ENCODE measurements at places on chromosomes 13 and 19. TPM values are rescaled to one million over a fixed set of nuclear protein-coding genes. Genes with fewer than 3 reads are reported as not detected.
A peak's percentile ranks its signal among the peaks of the same experiment; 100 is the strongest.

Gene WDR87
- not detected for total RNA-seq

Gene MIR17HG
- 9.7 TPM for total RNA-seq

Gene CPB2
- total RNA-seq: not detected

Gene CALR3
- total RNA-seq: not detected

Gene BRME1
- 0.28 TPM for total RNA-seq

- H3K27ac ChIP-seq: no peak overlapping the region
- H3K27me3 ChIP-seq: no peaks in the 10 kb centered on the region
- no peaks in the 10 kb centered on the region for H3K36me3 ChIP-seq
- H3K4me1 ChIP-seq: no peaks in the 10 kb centered on the region
Measured at GRCh38 chr13:103430368-103430767, 364.2 kb upstream of the SLC10A2 start.

- peaks cover 66% of the 10 kb centered on the region for H3K27me3 ChIP-seq
- no peak overlapping the region for H3K27ac ChIP-seq
- H3K4me1 ChIP-seq: no peaks in the 10 kb centered on the region
- no peaks in the 10 kb centered on the region for H3K36me3 ChIP-seq
Measured at GRCh38 chr13:112968380-112968909, 569 bp upstream of the MCF2L start.

DNA sequence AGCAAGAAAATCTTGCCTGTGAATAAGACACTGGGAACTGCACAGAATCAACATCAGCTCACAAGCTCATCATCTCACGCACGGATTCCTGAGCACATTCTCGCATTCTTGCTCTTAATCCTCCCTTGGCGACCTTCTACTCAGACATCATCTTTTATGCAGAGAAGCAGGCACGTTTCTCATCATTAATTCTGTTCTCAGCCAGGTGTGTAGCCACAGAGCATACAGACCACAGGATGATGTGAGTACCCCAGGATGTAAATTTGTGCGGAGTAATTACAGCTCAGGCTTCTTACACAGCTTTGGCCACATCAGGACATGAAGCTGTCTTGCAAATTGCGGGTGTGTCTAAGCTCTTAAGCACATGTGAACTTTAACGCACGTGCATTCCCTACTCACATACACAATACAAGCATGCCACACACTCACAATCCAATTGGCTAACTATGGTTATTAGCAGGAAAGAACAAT, 36.5 kb upstream of the SACS start:
- peak overlapping the region; percentile 24 for H3K27ac ChIP-seq
- H3K27me3 ChIP-seq: no peaks in the 10 kb centered on the region
- no peak overlapping the region for H3K4me3 ChIP-seq
- peak; percentile 83 for DNase-seq

- no peak overlapping the region for H3K4me3 ChIP-seq
- peaks cover 1% of the 10 kb centered on the region for H3K36me3 ChIP-seq
- no peaks in the 10 kb centered on the region for H3K27me3 ChIP-seq
- H3K4me1 ChIP-seq: peaks cover 58% of the 10 kb centered on the region
- peak; percentile 83 for DNase-seq
Measured at GRCh38 chr19:15297416-15298224, 34.7 kb downstream of the BRD4 start.

DNA sequence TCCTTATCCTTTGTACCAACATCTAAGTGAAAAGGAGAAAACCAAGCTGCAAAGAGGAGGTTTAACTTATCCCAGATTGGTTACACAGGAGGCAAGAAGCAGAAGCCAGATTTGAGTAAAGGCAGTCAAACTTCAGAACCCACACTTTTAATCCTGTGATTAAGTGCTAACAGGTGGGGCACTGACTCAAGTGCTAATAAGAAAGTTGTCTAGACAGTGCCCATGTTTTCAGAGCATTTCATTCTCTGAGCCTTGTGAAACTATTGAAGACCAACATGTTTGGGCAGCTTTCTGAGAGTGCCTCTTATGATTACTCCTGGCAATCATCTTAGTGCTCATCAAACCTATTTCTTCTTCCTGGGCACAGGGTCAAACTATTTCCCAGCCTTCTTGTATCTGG, 380.8 kb downstream of the KCNRG start:
- H3K4me3 ChIP-seq: no peak overlapping the region
- peaks cover 10% of the 10 kb centered on the region for H3K4me1 ChIP-seq
- no peak for DNase-seq
- no peak overlapping the region for H3K27ac ChIP-seq
- H3K27me3 ChIP-seq: no peaks in the 10 kb centered on the region
- H3K36me3 ChIP-seq: no peaks in the 10 kb centered on the region

GRCh38 chr13:24670174-24670573, 10.0 kb upstream of the ATP12A start:
- H3K4me3 ChIP-seq: no peak overlapping the region
- H3K36me3 ChIP-seq: no peaks in the 10 kb centered on the region
- H3K4me1 ChIP-seq: no peaks in the 10 kb centered on the region
- H3K27ac ChIP-seq: no peak overlapping the region

- no peak for DNase-seq
- no peaks in the 10 kb centered on the region for H3K36me3 ChIP-seq
- H3K27ac ChIP-seq: no peak overlapping the region
- H3K4me3 ChIP-seq: no peak overlapping the region
- no peaks in the 10 kb centered on the region for H3K27me3 ChIP-seq
Measured at GRCh38 chr13:75869981-75870380, 233.9 kb downstream of the LMO7 start.

GRCh38 chr19:10780368-10780767, 55.6 kb downstream of the TMED1 start:
- peaks cover 65% of the 10 kb centered on the region for H3K36me3 ChIP-seq
- no peaks in the 10 kb centered on the region for H3K4me1 ChIP-seq
- no peak overlapping the region for H3K27ac ChIP-seq
- no peaks in the 10 kb centered on the region for H3K27me3 ChIP-seq

DNA sequence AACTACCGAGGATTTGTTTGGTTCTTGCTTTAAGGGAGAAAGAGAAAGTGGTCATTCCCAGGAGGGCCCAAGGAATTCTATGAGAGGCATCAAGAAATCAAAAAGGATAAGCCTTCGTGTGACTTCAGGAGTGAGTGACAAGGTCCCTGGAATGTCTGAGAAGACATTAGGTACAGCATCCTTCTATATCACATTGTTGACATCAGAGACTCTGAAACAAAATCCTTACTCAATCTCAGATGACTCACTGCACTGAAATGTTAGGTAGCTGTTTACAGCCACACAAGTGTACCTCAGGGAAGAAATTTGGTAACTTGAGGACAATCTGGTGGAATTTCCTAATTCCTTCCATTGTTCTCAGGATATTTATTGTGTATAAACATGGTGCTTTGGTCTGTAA, 7.9 kb upstream of the LGALS14 start:
- no peak for DNase-seq
- H3K27ac ChIP-seq: no peak overlapping the region
- H3K4me1 ChIP-seq: no peaks in the 10 kb centered on the region
- no peaks in the 10 kb centered on the region for H3K27me3 ChIP-seq
- H3K36me3 ChIP-seq: no peaks in the 10 kb centered on the region
- no peak overlapping the region for H3K4me3 ChIP-seq

DNA sequence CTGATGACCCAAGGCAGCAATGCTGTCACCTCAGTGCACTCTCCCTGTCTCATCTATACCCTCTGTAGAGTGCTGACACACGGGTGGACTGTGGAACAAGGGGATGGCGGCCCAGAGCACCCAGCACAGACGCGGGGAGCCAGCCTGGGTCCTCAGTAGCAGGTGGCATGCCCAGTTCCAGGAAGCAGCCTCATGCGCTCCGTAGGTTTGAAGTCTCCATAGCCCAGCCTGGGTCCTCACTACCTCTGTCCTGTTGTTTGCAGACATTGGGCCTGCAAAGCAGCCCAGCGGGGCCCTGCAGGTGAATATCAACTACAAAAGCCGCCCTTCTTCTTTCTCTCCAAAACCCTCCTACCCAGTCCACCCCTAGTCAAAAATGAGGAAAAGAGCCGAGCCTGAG, 5.0 kb upstream of the SLC7A9 start:
- H3K27me3 ChIP-seq: no peaks in the 10 kb centered on the region
- no peaks in the 10 kb centered on the region for H3K4me1 ChIP-seq
- no peak overlapping the region for H3K4me3 ChIP-seq
- DNase-seq: no peak
- H3K36me3 ChIP-seq: no peaks in the 10 kb centered on the region

GRCh38 chr19:53132141-53132991, at the start of gene ZNF415:
TSS of gene ZNF415 (minus strand) at chr19:53132910. CDS start at chr19:53122676, 10,234 bp downstream.
- peak within 1 kb of the TSS; percentile 48 for H3K27ac ChIP-seq
- H3K4me1 ChIP-seq: peaks cover 3% of the 10 kb centered on the region
- H3K27me3 ChIP-seq: no peaks in the 10 kb centered on the region
- H3K4me3 ChIP-seq: peak within 1 kb of the TSS; percentile 57
- no peaks in the 10 kb centered on the region for H3K36me3 ChIP-seq

- H3K27ac ChIP-seq: peak overlapping the region; percentile 26
- peaks cover 11% of the 10 kb centered on the region for H3K4me1 ChIP-seq
- DNase-seq: peak; percentile 65
- H3K36me3 ChIP-seq: peaks cover 12% of the 10 kb centered on the region
- no peaks in the 10 kb centered on the region for H3K27me3 ChIP-seq
- H3K4me3 ChIP-seq: peak overlapping the region; percentile 68
Measured at GRCh38 chr13:33284031-33284430, 1.5 kb downstream of the STARD13 start.

GRCh38 chr19:4149518-4150288, 3.7 kb upstream of the CREB3L3 start:
- peaks cover 7% of the 10 kb centered on the region for H3K4me1 ChIP-seq
- H3K4me3 ChIP-seq: no peak overlapping the region
- H3K27me3 ChIP-seq: peaks cover 18% of the 10 kb centered on the region
- no peak for DNase-seq

- DNase-seq: no peak
- no peaks in the 10 kb centered on the region for H3K4me1 ChIP-seq
- no peak overlapping the region for H3K4me3 ChIP-seq
- H3K27me3 ChIP-seq: no peaks in the 10 kb centered on the region
- no peaks in the 10 kb centered on the region for H3K36me3 ChIP-seq
- H3K27ac ChIP-seq: no peak overlapping the region
Measured at GRCh38 chr13:62704875-62705274, 1289.2 kb upstream of the PCDH20 start.

GRCh38 chr19:32875428-32875827, 5.9 kb upstream of the SLC7A9 start:
- DNase-seq: no peak
- no peaks in the 10 kb centered on the region for H3K36me3 ChIP-seq
- H3K4me3 ChIP-seq: no peak overlapping the region
- H3K27me3 ChIP-seq: no peaks in the 10 kb centered on the region

DNA sequence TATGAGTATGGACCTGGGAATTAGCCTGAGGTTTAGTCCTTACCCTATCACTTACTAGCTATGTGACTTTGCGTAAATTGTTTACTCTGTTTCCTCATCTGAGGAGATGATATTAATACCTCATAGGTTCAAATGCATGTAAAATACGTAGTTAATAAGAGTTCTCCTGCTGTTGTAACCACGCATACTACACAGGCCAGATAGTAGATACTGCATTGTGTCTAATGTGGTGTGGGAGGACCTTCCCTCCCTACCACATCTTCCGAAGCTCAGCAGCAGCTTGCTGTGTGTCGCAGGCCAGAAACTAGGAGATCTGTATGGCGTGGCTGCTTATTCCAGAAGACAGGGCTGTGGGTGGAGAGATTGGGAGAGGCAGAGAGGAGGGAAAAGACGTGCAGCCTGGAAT, 23.0 kb downstream of the GTF2F2 start:
- no peak overlapping the region for H3K4me3 ChIP-seq
- peaks cover 5% of the 10 kb centered on the region for H3K36me3 ChIP-seq
- no peaks in the 10 kb centered on the region for H3K27me3 ChIP-seq
- H3K27ac ChIP-seq: peak overlapping the region; percentile 80
- peak; percentile 88 for DNase-seq

- H3K36me3 ChIP-seq: no peaks in the 10 kb centered on the region
- peak overlapping the region; percentile 45 for H3K4me3 ChIP-seq
- H3K27ac ChIP-seq: no peak overlapping the region
- no peaks in the 10 kb centered on the region for H3K4me1 ChIP-seq
- DNase-seq: peak; percentile 55
Measured at GRCh38 chr13:27953676-27954405, 15.3 kb downstream of the CDX2 start.

- no peak for DNase-seq
- H3K27ac ChIP-seq: no peak overlapping the region
- peaks cover 23% of the 10 kb centered on the region for H3K36me3 ChIP-seq
- H3K4me1 ChIP-seq: no peaks in the 10 kb centered on the region
Measured at GRCh38 chr19:3465552-3465951, 14.8 kb downstream of the SMIM24 start.

Data from IMR-90 (cell line).